ENCODE measurements at places on chromosomes 16 and 17.

- no peak for DNase-seq
Observed at GRCh38 chr17:44448412-44448811, 54.8 kb downstream of the GPATCH8 start.

DNA sequence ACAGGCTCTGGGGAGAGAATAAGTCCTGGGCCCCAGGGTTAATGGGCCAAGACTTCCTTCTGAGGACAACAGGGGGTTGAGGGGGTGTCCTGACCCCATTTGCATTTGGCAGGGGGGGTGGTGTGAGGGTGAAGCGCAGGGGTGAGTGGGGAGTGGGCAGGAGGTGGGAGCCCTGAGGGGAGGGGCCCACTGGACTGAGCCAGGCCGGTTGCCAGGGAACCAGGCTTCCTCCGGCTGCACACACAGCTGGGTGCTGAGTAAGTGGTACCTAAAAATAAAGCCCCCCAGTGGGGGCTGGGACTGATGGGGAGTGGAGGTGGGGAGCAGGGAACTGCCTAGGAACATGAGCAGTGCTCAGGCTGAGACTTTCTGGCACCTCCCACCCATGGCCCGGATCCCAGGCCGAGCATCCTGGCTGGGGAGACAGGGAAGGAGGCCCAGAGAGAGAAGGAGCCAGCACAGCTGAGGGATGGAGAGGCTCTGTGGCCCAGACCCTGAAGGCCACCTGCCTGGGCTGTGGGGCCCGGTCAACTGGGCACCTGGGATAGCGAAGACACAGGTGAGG is 7.5 kb upstream of the RASD1 start:
- DNase-seq, result no peak

DNA sequence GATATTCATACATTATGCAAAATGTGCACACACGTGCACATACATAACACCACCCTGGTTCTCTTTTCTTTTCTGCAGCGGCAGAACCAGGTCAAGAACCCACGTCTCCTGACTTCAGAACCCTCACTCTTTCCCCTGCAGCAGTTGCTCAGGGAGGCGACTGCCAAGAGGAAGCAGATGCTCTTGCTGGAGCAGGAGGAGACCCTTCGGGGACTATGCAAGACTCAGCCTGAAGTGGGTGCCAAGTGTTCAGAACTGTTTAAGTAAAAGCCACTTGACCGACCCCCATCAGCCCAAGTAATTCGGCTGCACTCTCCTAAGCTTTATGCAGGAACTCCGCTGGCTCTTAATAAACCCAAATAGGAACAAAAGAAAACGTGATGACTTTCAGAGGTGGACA is 193.8 kb downstream of the SLC39A11 start:
- no peak for DNase-seq

DNA sequence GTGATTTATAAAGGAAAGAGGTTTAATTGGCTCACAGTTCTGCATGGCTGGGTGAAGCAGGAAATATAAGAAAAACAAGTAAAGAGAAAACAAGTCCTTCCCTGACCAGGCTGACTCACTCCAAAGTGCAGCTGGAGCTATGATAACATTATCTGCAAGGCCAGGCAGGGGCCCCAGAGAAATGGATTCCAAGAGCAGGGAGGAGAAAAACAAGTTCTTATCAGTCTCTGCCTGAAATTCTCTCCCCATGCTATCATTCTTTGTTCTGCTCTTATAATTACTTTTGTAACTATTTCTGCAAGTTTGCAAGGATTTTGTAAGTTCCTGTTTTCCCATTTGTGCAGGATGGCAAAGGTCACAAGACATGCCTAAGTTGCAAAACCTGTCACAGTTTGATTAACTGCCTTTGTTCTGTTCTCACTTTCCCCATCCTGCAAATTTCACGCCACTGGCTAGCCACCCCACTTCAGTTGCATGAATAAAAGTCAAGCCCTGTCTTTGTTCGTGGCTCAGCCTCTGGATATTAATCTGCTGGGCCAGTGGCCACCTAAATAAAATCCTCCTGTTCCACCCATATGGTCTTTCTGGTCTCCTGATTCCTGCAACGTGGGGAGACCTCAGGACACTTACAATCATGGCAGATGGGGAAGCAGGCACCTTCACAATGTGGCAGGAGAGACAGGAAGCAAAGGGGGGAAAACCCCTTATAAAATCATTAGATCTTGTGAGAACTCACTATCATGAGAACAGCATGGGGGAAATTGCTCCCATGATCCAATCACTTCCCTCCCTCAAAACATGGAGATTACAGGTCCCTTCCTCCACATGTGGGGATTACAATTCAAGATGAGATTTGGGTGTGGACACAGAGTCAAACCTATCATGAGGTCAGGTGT is 13.1 kb downstream of the ABCA9 start:
- no peak for DNase-seq

DNA sequence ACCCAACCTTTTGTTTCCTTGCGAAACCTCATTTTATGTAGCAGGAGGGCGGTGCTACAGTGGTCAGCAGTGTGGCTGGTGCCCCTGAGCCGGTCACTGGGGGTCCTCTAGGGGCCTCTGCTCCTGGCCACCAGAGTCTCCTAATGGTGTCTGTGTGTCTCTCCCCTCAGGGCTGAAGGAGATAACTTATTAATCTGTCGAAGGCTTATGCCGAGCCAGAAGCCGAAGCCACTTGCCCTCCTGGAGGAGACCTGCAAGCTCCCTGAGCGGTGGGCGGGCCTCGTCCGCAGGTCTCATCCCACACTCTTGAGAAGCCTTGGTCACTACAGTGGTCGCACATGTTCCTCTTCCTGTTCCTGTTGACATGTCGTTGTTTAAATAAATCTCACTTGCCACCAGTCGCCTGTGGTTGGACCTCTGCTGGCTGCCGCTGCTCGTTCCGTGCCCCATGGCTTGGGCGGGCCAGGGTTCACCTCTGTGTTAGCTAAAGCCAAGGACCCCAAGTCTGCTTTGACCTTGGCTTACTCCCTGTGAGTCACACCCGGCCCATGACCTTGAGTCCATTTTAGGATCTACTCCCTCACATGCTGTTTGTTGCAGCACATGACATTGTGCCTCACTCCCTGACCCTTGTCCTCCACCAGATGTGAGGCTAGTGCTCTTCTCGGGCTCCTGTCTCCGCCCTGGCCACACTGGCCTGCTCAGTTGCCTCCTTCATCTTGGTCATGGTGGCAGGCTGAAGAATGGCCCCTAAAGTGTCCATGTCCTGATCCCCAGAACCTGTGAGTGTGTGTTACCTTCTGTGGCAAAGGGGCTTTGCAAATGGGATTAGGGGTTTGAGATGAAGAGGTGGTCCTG is 38.7 kb upstream of the AQP8 start:
- no peak for DNase-seq

Data from stimulated activated CD4-positive, alpha-beta T cell treated with anti-CD3 and anti-CD28 coated beads, Interleukin-1b, Interleukin-23, amount 100 ng/mL, for 24 hours (primary cell).